ENCODE measurements at places on chromosomes 16 and 17.

GRCh38 chr16:27449434-27450195 lies 47.6 kb downstream of the IL21R start:
- DNase-seq, result peak; percentile 61

GRCh38 chr17:10754109-10754508 lies 24.3 kb upstream of the TMEM220 start:
- no peak for DNase-seq

DNA sequence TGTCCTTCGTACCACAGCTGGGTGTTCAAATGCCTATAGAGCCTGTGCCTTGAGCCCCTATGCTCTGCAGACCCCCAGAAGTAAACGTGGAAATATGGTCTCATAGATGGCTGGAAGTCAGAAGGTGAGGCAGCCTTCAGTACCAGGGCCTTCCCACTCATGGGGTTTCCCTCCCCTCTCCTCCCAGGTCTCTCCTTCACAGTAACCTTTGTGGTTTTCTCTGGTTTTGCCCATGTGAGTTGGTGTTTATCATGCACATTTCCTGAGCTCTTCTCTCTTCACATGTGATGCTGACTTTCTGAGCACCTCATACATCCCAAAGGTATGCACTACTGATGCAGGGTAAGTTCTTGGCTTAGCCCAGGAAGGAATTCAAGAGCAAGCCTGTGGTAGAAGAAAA lies 35.4 kb downstream of the TMEM114 start:
- DNase-seq, result no peak

GRCh38 chr17:17386094-17386800 lies 83.1 kb downstream of the NT5M start:
- DNase-seq, result no peak

GRCh38 chr17:46942441-46943217 lies 19.7 kb downstream of the GOSR2 start:
- DNase-seq, result no peak

DNA sequence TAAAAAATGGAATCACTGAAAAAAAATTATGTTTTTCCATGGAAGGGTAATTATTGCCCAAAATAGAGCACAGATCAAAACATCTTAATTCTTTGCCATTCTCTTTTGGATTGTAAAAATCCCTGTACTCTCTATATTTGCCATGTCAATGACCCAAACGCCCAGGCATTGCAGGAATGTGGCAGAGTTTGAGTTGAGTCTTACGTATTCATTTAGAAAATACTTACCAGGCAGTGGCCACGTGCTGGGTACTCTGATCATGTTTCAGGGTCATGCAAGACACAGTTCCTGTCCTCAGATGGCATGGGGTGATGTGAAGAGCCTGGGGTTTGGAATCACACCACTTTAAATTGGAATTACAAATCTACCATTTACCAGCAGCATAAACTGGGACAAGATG lies 267.7 kb downstream of the ABCC12 start:
- no peak for DNase-seq

GRCh38 chr17:5241861-5242671 lies 7.4 kb upstream of the SCIMP start:
- DNase-seq, result no peak

DNA sequence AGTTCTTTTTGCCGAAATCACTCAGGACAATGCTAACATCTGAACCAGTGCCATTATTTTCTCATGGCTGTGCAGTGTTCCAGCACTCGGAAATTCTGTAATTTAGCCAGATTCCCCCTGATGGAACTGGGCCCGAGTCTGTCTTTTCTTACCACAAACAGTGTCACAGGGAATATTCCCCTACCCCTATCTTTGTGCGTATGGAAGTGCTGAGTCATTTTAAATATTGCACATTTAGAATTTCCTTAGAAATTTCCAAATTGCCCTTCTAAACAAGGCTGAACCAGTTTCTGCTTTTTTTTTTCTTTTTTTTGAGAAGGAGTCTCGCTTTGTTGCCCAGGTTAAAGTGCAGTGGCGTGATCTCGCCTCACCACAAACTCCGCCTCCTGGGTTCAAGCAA lies 88.0 kb upstream of the CREBBP start:
- no peak for DNase-seq

DNA sequence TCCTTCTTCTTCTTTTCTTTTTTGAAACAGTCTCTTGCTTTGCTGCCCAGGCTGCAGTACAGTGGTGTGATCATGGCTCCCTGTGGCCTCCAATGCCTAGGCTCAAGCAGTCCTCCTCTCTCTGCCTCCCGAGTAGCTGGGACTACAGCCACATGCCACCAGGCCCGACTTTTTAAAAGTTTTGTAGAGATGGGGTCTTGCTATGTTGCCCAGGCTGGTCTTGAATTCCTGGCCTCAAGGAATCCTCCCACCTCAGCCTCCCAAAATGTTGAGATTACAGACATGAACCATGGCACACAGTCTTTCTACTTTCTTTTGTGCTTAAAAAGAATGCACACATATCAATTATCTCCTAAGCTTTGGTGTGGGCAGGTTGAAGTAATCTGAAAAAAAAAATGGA lies 61.0 kb upstream of the DNAJA2 start:
- no peak for DNase-seq

- peak; percentile 26 for DNase-seq
These were observed 1.2 kb downstream of the USP7 start for GRCh38 chr16:8962393-8963009.

DNA sequence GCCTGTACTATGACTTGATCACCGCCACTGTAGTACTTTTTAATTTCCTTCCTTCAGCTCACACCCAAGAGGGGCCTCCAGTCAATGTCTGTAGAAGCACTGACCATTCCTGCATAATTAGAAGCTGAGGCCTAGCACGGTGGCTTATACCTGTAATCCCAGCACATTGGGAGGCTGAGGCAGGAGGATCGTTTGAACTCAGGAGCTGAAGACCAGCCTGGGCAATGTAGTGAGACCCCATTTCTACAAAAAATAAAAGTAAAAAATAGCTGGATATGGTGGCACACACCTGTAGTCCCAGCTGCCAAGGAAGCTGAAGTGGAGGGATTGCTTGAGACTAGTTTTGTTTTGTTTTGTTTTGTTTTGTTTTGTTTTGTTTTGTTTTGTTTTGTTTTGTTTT lies 5.9 kb downstream of the KLHL36 start:
- no peak for DNase-seq

GRCh38 chr17:72618001-72618509 lies 474.4 kb downstream of the SLC39A11 start:
- no peak for DNase-seq

- no peak for DNase-seq
These were observed 438 bp downstream of the GRN start for GRCh38 chr17:44345454-44346026.

DNA sequence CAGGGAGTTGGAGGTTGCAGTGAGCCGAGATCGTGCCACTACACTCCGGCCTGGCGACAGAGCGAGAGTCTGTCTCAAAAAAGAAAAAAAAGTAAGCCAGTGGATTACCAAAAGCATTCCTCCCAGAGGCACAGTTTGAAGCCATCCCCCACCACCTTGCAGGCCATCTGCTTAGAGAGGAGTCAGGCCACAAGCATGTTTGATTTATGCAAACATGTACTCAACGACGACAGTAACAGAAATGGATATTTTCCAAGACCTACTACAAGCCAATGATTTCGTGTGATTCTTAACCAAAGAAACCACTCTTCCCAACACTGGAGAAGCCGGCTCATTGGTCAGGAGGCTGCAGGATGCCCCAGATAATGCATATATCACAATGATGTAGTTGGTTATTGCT lies 34.8 kb downstream of the MYH13 start:
- no peak for DNase-seq

DNA sequence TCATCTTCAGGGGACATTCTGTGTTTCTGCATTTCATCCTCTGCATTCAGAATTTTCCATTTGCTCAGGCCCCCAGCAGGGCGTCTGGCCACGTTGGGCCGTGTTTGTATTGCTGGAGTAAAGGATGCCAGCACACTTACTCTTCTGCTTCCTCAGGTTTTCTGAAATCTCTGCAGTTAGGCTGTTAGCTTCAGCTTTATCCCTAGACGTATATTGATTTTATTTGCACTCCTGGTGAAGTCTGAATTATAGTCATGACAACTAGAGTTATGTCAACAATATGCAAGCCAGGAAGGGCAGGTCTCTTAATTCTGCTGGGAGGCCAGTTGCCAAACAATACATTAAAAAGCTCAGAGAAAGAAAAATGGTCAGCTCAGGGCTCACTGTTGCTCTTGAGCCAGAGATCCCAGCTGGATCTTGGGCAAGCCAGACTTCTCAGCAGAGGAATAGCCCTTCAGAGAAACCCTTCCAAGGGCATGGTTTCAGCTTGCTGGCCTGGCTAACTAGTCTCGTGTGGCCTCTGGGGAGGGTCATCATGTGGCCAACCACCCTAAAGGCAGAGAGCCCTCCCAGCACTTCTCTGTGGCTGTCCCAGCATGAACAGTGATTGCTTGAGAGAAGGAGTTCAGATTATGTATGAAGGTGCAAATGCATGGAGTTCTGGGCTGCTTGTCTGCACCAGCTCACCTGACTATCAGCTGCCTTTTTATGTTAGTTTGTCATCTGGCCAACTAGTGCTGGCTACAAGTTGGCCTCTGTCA lies 110.2 kb upstream of the CACNG5 start:
- no peak for DNase-seq

GRCh38 chr16:397736-398332 lies 835 bp downstream of the NME4 start:
- DNase-seq, result no peak

GRCh38 chr17:44088254-44088653 lies 17.7 kb downstream of the G6PC3 start:
- no peak for DNase-seq

DNA sequence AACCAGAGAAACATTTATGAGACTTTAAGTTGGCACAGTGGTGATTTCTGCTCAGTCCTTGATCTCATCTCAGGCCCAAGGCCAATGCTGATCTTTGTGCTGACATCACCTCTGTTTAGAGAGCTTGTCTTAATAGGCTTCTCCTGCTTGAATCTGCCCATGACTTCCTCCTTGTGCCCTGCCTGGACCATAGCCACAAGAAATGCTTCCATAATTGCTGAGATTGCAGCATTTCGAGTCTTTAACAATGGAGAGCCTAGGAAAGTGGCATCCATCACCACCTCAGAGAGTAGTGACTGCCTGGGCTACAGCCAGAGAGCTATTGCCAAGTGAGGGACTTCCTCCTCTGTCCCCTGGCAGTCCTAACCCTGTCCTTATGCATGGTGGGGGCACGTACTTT lies 25.1 kb upstream of the MMP2 start:
- no peak for DNase-seq

- no peak for DNase-seq
These were observed 145.5 kb upstream of the PMFBP1 start for GRCh38 chr16:72317446-72317845.

DNA sequence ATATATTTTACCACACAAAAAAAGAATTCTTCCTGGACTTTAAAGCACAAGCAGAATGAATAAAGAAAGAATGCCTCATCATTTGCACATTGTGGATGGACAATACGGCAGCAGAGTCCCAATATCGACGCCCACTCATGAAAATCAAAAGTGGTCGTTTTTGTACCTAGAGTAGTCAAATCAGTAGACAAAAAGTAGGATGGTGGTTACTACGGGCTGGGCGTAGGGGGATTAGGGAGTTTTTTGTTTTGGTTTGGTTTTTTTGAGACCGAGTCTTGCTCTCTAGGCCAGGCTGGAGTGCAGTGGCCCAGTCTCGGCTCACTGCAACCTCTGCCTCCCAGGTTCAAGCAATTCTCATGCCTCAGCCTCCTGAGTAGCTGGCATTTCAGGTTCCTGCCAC lies 8.6 kb upstream of the CENPV start:
- no peak for DNase-seq

- DNase-seq, result no peak
These were observed 1.5 kb upstream of the TOX3 start for GRCh38 chr16:52548261-52549010.

GRCh38 chr16:2912330-2913199 lies 834 bp downstream of the FLYWCH1 start:
- peak; percentile 29 for DNase-seq

- no peak for DNase-seq
These were observed 121.8 kb upstream of the IRX5 start for GRCh38 chr16:54808890-54809289.
